ENCODE measurements at places on chromosomes 7 and 10.

GRCh38 chr7:152073352-152073751, 47.9 kb downstream of the GALNT11 start:
- DNase-seq: no peak

- DNase-seq: no peak
These were observed 52.5 kb upstream of the COMTD1 start for GRCh38 chr10:75288140-75288711.

DNA sequence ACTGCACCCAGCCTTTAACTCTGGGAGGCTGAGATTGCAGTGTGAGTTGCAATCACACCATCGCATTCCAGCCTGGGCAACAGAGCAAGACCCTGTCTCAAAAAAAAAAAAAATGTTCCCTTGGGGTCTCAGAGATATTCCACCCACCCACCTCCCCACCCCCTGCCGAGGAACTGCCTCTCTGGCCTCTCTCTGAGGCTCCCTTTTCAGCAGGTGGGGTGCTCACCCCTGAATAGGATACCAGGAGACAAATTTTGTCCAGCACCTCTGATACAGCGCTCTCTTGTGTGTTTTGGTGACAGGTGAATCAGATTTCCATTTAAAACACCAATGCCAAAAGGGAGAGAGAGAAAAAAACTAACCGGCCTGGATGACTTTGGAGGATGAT, 92.6 kb upstream of the KIF5B start:
- DNase-seq: no peak

GRCh38 chr10:90906596-90906995, 14.3 kb downstream of the ANKRD1 start:
- no peak for DNase-seq

GRCh38 chr10:99345350-99345749, 16.2 kb downstream of the CNNM1 start:
- no peak for DNase-seq

DNA sequence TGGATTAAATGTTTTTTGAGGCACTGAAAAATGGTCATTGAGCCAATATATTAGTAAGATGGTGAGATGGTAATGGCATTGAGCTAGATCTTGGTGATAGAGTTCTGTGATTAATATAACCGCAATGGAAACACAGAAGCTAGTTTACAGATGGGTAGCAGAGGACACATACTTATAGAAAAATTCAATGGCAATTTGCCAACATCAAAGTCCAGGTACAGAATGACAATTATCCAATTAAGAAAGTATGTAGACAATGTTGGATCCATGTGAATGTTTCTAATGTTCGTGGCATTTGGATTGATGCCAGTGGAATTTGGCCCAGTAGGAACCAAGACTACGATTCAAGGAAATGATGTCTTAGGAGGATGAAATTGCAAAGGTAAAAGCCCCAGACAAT, 187.8 kb downstream of the GNAT3 start:
- DNase-seq: no peak

DNA sequence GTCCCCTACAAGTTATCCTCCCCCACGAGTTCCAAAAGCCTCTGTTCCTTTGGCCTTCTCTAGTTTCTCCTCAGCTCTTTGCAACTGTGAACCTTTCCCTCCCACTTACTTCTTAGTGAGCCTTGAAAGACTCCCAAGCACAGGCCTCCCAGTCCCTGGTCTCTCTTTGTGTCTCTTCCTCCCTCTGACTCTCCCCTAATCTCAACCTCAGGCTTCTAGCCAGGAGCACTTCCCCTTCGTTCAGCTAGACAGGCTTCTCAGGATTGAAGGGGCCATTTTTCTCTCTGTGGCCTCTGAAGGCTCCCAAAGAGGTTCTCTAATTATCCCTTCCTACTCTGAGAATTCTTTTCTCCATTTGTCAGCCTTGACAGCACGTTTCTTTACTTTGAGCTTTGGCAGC, 50.2 kb upstream of the PHYHIPL start:
- DNase-seq: no peak

- no peak for DNase-seq
These were observed 3.2 kb downstream of the PRAP1 start for GRCh38 chr10:133350283-133350949.

DNA sequence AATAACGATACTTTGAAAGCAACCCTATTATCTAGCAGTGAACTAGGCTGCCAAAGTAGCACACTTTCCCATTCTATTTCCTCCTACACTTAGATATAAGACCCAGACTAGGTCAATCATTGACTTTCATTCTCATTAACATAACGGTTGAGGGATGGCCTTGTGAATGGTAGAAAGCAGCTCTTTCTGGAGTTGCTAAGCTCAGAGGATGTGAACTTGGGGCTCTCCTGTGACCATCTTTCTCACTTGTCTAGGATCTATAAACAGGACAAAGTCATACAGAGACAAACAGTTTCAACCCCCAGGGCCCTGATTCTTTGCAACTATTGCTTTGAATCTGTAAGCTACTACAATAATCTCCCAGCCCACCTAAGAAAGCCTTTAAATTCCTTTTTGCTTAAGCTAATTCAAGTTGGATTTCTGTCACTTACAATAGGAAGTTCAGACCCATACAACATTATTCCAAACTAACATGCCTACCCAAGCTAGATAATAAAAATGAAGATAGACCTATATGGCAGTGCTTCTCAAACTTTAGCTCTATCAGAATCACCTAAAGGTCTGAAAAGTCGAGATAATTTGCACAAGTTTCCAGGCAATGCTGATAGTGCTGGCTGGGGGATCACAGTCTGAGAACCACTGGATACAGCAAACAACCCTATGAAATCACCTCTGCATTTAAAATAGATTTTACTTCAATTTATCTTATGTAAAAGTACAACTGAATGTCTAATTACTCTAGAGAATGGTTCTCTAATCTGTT, 16.7 kb downstream of the P4HA1 start:
- DNase-seq: no peak

DNA sequence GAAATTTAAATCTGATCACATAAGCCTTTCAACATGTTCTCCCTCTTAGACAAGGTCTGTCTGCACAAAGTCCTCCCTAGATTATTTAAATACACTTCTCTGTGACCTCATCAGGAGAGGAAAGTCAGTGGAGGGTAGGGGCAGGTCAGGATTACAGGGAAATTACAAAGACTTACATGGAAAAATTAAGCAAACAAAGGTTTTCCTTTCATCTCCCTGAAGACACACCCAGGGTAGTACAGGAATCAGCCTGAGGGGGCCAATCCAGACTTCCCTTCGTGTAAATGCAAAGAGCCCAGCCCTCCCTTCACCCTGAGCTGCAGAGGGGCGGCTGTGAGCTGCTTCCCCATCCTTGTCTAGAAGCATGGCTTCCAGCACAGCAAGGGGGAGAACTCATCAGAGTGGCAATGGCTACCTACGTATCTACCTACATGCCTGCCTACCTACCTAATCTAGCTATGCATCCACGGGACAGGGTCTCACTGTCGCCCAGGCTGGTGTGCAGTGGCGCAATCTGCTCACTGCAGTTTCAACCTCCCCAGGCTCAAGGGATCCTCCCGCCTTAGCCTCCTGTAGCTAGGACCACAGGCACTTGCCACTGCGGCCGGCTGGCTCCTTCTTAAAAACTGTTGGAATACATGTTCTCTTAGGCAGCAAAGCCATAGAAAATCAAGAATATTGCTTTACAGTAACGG, 33.2 kb downstream of the PITRM1 start:
- no peak for DNase-seq

DNA sequence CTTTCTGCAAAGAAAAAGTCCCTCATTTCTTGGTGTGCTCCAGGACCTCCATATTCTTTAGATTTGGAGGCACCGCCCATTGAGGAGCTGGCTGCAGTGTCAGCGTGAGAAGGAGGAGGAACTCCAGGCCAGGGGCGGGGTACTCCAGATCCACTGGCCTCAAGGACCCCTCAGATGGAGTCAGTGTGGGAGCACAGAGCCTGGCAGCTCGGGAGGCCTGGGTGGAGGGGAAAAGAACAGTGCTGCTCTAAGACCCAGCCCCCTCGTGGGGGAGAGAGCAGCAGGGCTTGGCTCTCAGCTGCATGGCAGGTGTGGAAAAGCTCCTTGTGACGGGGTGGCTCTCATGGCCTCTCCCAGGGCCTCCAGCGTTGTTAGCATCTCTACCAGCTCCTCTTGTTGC, 70.5 kb downstream of the ITGB1 start:
- DNase-seq: no peak

DNA sequence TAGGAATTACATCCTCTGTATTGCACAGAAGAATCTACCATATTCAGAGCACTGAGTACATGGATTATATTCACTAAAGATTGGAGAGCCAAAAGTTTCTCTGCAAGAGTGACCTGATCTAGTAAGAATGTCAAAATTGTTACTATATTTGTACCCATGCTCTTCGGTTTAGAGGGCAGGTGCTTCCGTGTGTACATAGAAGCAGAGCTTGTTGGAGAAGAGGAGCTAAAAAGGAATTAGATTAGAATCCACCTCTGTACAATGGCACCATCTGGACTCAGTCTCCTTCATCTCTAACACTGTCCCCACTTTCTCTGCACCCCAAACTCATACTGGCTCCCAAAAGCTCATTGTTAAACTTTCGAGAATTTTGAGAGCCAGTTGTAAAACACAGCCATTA, 8.3 kb downstream of the CALD1 start:
- DNase-seq: no peak

DNA sequence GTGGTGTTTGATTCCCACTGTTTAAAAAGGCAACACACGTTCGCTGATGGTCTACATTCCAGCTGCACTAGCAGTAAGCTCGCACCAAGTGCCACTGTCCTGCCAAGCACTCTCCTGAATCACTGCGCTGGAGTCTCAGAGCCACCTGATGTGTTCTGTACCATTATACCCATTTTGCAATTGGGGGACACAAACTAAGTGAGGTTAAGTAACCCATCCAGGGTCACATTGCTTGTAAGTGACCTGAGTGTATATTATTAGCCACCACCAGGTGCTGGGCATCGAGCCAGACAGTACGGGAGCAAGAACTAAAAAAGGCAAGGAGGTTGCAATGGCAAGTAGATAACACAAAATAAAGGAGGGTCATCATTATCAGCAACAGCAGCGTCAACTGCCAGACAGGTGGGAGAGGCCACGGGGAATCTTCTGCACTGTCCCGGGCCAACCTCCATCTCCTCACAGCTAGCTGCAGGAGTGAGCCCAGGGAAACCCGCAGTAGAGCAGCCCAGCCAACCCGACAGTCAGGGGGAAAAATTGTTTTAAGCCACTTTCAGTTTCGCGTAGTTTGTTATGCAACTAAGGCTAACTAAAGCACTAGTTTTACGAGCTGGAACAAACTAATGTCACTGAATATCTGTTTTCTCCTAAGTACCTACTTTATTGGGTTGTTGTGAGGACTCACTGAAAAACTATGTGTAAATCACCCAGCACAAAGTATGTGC, 712 bp upstream of the CPVL start:
- DNase-seq: no peak

DNA sequence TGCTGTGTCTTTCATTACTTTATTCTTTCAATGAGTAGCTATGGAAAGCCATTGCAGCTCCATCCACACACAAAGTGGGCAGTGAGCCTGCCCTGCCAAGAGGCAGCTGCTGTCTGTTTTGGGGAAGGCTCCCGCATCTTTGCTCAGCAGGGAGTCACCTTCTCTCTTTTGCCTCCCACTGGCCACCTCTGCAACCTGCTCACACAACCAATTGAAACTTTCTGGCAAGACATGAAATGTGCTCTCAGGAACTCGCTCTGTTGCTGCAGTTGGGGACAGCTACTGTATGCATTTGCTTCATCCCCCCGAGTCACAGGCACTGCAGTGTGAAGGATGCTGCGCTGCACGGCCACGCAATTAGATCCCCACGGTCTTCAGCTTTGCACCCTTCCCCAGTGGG, 244.8 kb upstream of the NFE2L3 start:
- DNase-seq: no peak

DNA sequence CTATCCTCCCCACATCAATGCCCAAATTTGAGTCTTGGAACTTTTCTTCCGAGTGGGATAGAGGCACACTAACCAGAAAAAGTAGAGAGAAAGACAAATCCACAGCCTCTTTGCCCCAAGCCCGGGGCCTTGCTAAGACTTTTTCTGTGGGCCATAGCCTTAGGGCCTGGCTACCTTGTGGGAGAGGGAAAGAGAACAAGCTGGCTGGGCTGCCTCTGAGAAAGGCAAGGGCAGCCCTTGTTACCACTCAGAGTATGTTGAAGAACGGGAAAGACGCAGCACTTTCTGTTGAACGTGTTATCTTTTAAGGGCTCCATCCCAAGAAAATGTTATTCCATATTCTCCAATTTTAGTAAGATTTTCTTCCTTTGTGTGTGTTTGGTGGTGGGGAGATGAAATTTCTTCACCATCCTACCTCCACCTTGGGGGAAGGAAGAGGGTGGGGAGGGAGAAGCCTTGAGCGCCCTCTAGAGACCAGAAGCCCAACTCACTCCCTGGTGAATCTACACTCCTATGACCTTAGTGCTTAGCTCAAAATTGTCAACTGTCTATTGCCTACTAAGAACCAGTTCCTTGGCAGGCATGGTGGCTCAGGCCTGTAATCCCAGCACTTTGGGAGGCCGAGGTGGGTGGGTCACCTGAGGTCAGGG, 3.9 kb upstream of the NRF1 start:
- peak; percentile 43 for DNase-seq

DNA sequence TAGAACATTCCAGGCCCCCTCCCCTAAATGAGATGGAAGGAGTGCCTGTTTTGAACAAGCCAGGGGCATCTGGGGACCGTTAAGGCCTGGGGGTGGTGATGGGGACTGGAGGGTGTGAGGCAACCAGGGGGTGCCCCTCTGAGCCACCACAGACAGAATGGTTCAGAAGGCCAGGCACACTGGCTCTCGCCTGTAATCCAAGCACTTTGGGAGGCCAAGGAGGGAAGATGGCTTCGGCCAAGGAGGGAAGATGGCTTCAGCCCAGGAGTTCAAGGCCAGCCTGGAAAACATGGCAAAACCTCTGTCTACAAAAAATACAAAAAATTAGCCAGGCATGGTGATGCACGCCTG, 173.2 kb upstream of the TNRC18 start:
- DNase-seq: no peak

- DNase-seq: no peak
These were observed 68.8 kb upstream of the PITRM1 start for GRCh38 chr10:3241274-3241921.

- DNase-seq: no peak
These were observed 251.7 kb upstream of the PITRM1 start for GRCh38 chr10:3424111-3424851.

GRCh38 chr10:70053218-70053840, 683 bp downstream of the MACROH2A2 start:
- no peak for DNase-seq

GRCh38 chr7:137978464-137979237, 23.2 kb downstream of the CREB3L2 start:
- no peak for DNase-seq

- no peak for DNase-seq
These were observed 338.9 kb downstream of the WDR37 start for GRCh38 chr10:1395025-1395480.
